ENCODE measurements at places on chromosomes 5 and 9. TPM values are rescaled to one million over a fixed set of nuclear protein-coding genes. Genes with fewer than 3 reads are reported as not detected.

GRCh38 chr5:103896593-103896992, 334.0 kb upstream of the NUDT12 start:
- no peak for DNase-seq

- DNase-seq, result peak; percentile 94
Measured at GRCh38 chr9:120935383-120935857, 8.8 kb upstream of the TRAF1 start.

DNA sequence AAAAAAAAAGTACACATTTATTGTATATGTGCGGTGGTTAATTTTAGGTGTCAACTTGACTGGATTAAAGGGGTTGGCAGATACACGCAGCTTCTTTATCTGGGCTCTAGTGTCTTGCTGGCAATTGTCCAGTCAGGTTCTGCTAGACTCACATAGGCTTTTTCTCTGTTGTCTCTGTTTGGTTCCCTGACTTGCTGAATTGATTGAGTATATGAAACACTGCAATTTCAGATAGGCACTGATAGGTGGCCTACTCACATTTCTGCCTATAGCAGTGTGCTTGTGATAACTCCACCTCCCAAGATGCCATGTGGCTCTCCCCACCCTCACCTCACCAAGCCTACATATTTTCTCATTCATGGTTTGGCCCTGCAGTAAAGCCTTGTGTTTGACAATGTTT, 52.5 kb downstream of the AOPEP start:
- no peak for DNase-seq

INSL4 gene
- total RNA-seq, result not detected

DNA sequence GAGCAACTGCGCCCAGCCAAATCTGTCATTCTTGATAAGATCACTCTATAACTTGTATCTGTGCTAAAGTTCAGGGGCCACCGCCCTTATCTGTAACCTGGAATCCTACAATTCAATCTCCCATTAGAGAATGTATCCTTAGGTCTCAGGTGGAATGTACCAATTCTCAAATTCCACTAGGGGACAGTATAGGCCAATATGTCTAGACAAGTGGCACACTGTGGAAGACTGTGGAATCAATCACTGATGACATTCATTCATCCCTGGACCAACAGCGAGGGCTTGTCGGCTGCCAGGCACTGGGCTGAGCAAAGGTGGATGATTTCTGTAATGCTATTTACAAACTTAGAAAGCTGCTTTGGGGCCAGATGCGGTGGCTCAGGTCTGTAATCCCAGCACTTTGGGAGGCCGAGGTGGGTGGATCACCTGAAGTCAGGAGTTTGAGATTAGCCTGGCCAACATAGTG, 28.7 kb upstream of the MEGF9 start:
- DNase-seq, result no peak

DNA sequence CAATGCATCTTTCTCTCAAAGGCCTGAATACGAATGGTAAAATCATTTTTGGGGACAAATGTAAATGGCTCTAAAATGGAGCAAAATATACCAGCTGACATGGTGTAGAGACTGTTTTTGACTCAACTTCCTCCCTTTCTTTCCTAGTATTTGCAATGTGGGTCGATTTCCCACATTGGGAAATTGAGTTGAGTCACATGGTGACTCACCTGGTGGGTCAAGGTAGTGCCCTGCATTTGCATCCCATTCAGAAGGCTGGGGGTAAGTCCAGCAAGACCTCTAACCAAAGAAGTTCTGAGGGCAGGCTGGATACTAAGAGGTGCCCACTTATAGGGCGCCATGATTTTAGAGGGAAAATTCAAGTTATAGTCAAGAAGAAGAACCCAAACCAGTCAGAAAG, 179.6 kb upstream of the MPDZ start:
- DNase-seq, result no peak

- no peak for DNase-seq
Measured at GRCh38 chr5:59142927-59143326, 560.1 kb downstream of the RAB3C start.

PARP8 gene
- 12.0 TPM for total RNA-seq

- DNase-seq, result no peak
Measured at GRCh38 chr5:93585041-93585766, 2.2 kb downstream of the NR2F1 start.

WDR38 gene
- total RNA-seq, result not detected

FST gene
- 3.5 TPM for total RNA-seq

PLEKHG4B gene
- not detected for total RNA-seq

DNA sequence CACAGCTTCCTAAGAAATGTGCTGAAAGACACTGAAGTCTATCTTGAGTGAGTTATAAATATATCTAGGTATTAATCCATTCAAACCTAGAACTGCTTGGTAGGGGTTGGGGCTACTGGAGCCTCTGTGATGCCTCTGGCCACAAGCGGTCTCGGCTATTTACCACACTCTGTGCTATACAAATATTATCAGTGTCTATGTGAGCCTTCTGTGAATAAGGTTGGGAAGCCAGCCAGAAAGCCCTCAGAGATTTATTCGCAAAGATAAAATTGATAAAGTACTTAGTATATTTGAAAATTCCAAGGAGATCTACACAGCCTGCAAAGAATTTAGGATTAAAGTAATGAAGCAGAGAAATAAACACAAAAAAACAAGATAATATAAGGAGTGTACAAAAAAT, 41.4 kb downstream of the LIFR start:
- no peak for DNase-seq

DNA sequence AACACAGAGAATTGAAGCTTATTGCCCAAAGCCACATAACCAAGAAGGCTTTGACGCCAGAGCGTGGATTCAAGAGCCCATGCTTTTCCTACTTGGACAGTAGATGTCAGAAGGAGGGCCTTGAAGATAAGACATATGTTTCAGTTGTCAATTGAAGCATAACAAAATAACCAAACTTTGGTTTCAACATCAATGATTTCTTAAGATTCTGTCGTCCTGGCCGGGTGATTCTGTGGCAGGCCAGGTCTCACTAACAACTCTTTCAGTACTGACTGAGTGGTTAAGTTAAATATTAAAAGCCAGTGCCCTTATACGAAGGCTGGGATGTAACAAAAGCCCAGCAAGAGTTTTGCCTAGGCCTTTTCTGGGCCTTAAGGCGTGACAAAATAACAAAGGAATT, 94.0 kb downstream of the RCL1 start:
- no peak for DNase-seq

- DNase-seq, result no peak
Measured at GRCh38 chr9:133813749-133814585, 75.8 kb upstream of the SARDH start.

GRCh38 chr5:14216372-14216771, 73.2 kb downstream of the TRIO start:
- DNase-seq, result no peak

- DNase-seq, result peak; percentile 76
Measured at GRCh38 chr5:136082390-136083193, 50.1 kb upstream of the SMAD5 start.

SHC3 gene
- 0.88 TPM for total RNA-seq

DNA sequence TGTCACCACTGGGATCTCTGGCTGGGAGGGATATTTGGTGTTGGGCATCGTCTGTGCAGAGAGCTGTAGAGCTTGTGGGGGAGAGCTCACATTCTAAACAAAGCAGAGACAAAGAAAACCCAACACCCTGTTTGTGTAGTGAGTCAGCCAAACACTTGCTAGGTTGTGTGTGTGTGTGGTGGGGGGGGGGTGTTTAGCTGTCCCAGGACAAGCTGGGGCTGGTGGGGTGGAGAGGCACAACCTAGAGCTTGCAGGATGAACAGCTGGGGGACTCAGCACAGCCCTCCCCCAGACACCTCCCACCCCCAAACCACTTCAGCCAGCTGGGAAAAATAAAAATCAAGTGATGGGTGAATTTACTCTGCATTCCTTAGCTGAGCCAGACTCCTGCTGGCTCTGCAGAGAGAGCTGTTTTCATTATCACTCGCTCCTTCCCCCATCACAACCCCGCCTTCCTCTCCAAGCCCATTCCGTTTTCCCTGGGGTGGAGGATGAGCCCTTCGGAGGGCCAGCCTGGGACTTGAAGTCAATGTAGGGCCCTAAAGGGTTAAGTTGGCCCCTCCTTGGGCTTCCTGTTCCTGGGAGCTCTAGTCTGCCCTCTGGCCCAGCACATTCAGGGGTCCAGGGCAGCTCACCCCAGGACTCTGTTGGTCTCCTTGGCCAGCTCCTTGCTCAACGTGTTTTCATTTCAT, 2.6 kb downstream of the OLFML2A start:
- DNase-seq, result peak; percentile 30

GRCh38 chr9:94813379-94813778, 86.9 kb downstream of the AOPEP start:
- DNase-seq, result no peak

DNA sequence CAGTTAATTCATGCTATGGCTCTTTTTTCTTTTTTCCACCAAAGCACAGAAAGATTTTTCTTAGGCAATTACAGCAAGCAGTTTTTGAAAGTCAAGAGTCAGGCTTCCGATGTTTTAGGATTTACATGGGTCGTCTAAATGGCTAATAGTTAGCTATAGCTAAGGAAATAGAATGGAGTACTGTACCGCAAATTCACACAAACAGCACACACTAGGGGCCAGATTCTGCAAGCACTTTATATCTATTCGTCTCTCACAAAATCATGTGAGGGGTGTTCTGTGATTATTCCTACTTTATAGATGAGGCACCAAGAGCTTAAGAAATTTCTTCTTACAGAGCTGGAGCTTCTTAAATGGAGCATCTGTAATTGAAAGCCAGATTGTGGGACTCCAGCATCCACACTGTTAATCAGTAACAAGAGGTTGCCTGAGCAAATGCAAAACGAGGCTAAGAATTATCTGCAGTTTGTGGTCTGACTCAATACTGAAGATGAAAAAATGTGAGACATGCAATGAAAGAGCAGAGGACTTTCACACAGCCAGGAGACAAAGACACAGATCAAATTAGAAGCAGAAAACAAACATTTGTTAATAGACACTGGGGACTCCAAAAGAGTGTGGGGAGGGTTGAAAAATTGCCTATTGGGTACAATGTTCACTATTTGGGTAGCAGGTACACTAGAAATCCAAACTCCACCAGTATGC, 62.7 kb upstream of the CTXN3 start:
- DNase-seq, result no peak

ARHGEF39 gene
- total RNA-seq, result 3.9 TPM

DNA sequence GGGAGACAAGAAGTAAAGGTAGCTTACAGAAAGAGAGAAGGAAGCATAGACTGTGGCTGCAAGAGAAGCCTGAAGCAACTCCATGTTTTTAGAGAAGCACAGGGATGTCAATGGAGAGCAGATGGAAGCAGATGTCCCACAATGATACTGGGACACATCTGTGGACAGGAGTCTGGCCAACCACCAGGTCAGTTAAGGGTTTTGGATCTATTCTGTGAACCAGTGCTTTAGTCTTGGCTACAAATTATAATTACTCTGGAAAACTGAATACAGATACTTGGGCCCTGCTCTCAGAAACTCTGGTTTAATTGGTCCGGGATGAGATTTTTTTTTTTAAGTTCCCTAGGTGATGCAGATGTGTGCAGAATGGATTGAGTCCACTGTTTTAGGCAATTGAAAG, 592.8 kb downstream of the CSNK1G3 start:
- DNase-seq, result no peak

GHR gene
- total RNA-seq, result 5.0 TPM

DNA sequence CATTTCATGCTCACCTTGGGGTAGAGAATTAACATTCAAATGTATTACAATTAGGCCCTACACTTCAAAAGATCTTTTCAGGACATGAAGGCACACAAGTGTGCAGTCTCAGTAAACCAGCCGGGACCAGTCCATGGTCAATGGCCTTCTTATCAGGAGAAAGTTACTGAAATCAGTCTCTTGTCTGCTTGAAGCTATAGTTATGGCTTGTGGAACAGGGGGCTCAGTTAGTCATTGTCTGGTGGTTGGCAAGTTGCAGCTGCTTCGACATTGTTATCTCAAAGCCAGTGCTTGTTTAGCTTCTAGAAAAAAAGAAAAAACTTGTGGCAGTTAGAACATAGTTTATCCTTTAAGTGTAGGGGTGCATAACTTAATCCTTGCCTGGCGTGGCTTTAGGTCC, 213.1 kb upstream of the ACO1 start:
- no peak for DNase-seq

GRCh38 chr9:135804581-135805421, 102.5 kb downstream of the CAMSAP1 start:
- no peak for DNase-seq

DNA sequence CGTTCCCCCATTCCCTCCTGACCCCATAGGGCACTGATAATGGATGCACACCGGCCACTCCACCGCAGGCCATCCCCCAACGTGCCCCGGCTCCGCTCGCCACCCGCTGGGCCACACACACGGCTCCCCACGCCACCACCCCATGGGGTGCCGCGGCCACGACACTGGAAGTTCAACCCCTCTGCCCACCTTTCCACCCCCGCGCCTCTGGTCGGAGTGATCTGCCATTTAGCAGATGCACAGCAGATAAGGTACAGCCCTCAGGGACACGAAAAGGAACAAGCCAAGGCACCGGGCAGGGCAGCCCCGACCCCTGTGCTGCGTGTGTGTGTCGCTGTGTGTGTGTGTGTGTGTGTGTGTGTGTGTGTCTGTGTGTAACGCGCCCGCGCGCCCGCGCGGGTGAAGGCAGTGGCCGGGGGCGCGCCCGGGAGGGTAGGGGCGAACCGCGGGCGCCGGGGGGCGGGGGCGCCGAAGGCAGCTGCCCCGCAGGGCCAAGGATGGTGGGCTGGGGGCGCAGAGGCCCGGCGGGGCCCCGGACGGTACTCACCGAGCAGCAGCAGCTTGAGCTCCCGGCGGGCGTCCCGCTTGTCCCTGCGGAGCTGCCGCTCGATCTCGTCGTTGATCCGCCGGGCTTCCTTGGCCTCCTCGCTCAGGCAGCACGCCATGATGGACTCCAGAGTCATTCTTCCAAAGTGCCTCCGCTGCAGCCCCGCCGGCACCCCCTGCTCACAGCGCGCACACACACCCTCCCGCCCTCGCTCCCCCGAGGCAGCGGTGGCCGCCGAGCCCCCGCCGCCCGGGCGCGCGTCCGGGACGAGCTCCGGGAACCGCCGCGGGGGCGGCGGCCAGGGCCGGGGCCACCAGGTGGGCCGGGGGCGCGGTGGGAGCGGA, 813 bp downstream of the GNAQ start:
- peak; percentile 75 for DNase-seq

DNA sequence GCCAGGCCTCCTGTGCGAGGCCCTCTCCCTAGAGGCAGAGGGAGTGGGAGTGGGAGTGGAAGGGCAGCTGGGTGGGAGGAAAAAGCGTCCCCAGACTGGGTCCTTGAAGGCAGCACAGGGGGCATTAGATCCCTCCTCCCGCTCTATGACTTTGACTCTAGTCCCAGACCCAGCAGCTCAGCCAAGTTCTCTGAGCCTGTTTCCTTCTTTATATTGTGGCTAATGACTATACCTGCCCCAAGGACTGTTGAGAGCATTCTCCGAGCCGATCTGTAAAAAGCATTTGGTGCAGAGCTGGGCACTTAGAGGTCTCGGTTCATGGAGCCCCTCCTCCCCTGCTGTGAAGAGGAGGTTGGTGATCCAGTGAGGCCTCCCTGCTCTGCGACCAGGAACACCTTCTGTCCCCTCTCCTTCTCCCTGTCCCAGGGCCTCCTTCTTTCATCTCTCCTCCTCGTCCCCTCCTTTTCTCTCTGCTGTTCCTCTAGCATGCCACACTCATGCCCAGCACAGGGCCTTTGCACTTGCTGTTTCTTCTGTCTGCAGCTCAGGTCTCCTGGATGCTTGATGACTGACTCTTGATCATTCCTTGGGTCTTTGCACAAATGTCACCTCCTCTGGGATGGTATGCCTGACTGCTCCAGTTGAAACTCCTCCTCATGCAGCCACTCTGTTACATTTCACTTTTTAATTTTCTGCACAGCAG, 23.4 kb upstream of the PSD2 start:
- DNase-seq, result no peak

- DNase-seq, result no peak
Measured at GRCh38 chr5:57338068-57338867, 144.3 kb downstream of the ACTBL2 start.

- DNase-seq, result peak; percentile 60
Measured at GRCh38 chr5:99032234-99033013, 103.6 kb upstream of the CHD1 start.
